Neuronal stem cell (in vitro differentiated cells): ENCODE measurements at places on chromosomes 11 and 22.

DNA sequence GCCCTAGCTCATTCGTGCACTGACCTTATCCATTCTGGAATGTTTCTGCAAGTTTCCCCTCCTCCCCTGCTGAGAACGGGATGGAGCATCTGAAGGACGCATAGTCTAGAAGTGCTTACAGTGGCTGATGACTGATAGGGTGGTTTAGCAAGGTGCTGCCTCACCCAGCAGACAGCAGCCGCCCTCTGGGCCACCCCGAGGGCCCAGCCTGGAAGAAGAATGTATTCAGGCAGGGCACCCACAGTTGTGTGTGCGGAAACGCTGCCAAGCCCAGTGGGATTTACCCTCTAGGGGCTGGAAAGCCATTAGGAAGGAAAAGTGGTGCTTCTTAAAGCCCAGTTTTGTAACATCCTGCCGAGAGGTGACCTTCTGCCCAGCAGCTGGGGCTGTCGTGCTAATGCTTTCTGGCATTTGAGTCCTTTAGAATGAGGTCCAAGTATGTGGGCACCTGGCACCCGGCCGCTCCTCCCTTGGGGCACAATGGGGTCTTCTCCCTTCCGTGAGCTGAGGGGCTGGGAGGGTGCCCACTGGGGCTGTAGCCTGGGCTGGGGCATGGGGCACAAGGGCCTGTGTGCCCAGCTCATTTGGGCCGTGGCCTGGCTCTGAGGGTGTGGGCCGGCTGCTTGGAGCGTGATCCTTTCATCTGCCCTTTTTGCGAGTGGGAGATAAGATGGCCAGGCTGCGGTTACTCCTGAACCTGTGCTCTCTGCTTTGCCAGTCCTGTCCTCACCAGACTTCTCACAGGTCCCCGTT lies 14.4 kb downstream of the FBLN1 start:
- no peak overlapping the region for H3K27ac ChIP-seq
- no peaks in the 10 kb centered on the region for H3K27me3 ChIP-seq
- H3K4me1 ChIP-seq, result peaks cover 35% of the 10 kb centered on the region
- H3K4me3 ChIP-seq, result no peak overlapping the region

DNA sequence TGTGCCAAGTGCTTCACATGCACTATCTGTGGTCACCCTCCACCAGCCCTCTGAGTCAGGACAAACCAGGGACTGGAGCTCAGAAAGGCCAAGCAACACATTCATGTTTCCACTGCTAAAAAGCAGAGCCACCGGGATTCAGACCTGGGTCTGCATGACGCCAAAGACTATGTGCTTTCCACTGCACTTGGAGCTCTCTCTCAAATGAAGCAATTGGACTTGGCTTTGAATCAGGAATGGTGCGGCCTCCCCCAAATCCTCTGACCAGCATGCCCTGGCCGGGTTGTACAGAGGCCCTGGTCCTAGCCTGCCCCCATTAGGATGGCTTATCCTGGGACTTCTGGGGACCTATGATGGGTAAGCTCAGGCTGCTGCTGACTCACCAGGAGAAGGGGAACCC lies 80.7 kb downstream of the PKNOX2 start:
- H3K36me3 ChIP-seq, result peaks cover 53% of the 10 kb centered on the region
- H3K27ac ChIP-seq, result no peak overlapping the region
- H3K4me3 ChIP-seq, result no peak overlapping the region
- no peaks in the 10 kb centered on the region for H3K27me3 ChIP-seq

DNA sequence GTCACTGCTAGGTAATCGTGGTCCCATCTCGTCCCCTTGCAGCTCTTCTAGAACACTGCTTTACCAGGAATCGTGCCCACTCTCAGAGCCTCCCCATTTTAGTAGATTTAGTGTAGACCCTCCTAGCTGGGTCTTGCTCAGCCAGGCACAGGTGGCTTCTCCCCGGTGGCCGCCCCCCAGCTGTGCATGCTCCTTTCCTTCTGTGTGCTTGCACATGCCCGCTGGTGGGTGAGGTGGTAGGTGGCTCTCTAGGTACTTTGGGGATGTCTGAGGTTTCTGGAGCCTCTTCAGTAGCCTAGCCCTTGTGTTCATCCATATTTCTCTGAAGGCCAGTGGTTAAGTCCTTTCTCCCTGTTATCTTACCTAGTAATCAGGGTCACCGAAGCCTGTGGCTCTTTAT lies 5.6 kb downstream of the TUB start:
- H3K36me3 ChIP-seq, result peaks cover 3% of the 10 kb centered on the region
- DNase-seq, result no peak
- H3K27me3 ChIP-seq, result no peaks in the 10 kb centered on the region
- H3K4me1 ChIP-seq, result peaks cover 33% of the 10 kb centered on the region
- H3K27ac ChIP-seq, result no peak overlapping the region

GRCh38 chr11:70328556-70328955 lies 58.1 kb downstream of the PPFIA1 start:
- no peaks in the 10 kb centered on the region for H3K27me3 ChIP-seq
- H3K27ac ChIP-seq, result no peak overlapping the region
- H3K36me3 ChIP-seq, result peaks cover 85% of the 10 kb centered on the region
- DNase-seq, result no peak
